ENCODE measurements at places on chromosomes 5 and 9.

DNA sequence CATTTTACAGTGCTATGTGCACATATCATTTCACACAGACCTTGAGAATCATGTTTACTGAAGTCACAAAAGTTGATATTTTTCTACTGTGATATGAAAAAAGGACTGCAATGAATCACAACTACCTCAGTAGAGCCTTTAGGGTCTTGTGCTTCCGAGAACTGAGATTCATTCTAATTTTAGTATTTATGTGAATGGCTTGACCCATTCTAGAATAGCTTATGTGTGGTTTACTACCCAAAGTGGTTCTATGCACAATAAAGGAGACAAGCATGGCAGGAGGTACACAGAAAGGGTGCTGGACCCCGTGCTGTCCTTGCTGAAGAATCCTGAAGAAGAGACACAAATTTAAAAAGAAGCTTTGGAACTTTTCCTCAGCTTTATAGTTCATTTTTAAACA, 28.2 kb downstream of the MEF2C start:
- DNase-seq, result no peak

DNA sequence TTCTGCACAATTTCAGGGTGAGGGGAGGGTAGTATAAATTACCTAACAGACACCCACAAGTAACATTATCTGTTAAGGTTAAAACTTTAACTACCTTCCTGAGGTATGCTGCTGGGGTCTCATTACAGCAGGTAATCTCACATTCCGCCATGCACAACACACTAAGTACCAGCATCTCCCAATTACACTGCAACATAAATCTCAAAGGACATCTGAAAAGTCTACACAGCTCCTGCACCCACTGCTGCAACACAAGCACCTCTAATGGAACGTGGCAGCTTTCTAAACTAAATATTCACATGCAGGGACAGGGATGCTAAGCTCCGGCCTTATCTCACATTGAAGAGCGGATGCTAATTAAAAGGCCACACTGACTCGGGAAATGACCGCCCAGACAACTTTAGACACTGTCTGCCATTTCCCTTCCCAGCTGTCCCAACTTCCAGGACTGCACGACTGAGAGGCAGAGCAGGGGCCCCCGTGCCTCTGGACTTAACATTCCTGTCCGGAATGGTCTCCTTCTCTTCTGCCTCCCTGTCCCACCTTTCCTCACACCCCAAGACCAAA, 45.9 kb downstream of the PSMB7 start:
- DNase-seq, result no peak

DNA sequence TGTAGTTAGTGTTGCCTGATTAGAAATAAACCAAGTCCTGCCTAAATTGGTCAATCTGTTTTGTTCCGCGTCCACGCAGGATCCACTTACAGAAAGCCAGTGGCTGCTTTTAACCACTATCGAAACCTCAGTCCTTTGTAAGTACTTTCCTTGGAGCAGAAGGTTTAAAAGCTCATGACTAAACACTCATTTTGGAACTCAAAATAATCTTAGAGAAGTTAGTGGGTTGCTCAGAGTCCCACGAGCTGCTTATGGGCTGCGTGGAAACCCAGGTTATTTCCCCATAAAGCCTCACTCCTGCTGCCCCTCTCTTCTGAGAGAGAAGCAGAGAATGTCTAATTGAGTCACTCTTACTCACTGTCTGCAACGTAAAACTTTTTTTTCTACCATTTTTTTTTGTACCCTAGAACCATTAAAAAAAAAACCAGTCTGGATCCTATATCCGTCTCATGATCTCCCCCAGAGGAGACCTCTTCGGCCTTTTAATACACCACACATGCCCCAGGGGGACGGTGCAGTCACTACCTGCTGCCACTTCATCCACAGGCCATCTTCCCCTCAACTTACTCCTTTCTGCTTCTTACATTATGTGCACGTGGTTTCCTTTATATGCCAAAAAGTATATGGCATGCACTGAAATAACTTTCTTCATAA, 7.6 kb downstream of the BASP1 start:
- no peak for DNase-seq

DNA sequence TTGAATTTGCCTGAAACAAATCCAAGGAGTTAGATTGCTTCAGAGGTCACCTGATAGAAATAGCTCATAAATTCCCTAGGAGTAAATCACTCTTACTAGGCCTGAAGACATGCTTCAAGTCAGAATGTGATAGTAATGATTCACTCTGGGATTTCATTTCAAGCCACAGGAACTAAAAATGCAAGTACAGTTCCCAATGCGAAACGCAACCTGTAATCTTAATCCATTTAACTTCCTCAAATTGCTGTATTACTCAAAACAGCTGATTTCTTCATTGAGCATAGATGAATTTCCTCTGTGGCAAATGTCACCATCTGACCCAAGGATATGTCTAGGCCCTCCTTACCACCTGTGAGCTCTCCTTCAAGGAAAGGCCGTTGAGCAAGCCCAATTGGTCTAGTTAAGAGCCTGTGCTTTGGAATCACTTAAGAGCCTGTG, 32.1 kb upstream of the IL6ST start:
- DNase-seq, result no peak

GRCh38 chr9:30630459-30630858, 1754.0 kb upstream of the ACO1 start:
- no peak for DNase-seq

- DNase-seq, result no peak
Observed at GRCh38 chr5:3325201-3325971, 270.2 kb upstream of the IRX1 start.

DNA sequence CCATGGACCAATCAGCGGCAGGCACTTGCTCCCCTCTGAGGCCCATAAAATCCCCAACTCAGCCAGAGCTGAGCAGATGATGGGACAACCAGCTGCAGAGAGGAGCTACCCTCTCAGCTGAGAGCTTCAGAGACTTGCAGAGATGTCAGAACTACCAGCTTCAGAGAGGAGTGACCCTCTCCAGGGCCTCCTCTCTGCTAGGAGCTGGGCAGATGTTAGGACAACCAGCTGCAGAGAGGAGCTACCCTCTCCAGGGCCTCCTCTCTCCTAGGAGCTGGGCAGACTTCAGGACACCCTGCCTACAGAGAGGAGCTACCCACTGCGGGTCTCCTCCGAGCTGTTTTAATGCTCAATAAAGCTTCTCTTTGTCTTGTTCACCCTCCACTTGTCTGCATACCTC, 3.0 kb upstream of the AUH start:
- no peak for DNase-seq

DNA sequence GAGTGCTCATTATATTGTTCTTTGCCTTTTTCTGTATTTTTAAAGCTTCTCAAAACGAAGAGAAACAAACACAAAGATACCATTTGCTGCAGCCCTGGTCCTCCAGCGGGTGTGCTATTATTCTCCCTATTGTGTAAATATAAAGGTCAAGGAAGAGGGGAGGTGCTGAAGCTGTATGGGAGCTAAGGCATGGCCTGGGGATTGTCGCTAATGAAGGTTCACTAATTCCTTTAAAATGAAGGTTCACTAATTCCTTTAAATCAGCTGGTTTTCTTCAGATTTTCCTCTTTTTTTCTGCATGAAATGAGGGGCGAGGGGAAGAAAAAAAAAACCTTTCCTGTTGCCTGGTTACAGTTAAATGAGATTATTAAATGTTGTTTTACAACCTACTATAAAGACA, 74.5 kb upstream of the MAP1B start:
- no peak for DNase-seq

GRCh38 chr9:2745560-2746380, 28.5 kb downstream of the KCNV2 start:
- no peak for DNase-seq

DNA sequence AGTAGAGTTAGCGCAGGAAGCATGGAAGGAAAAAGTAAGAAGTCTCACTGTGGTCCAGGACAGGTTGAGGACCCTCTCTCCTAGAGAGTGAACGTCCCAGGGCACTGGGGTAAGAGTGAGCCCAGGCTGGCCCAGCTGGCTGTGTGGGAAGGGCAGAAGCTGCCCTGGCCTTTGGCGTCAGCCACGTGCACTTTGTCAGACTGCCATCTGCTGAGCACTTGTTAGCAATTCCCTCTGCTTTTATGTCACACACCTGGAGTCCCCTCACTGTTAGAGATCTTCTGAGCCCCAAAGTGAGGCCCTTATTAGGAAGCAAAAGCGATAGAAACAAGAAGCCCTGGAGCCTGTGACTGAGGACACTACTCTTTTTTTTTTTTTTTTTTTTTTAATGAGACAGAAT, 79.1 kb downstream of the UGCG start:
- DNase-seq, result no peak

DNA sequence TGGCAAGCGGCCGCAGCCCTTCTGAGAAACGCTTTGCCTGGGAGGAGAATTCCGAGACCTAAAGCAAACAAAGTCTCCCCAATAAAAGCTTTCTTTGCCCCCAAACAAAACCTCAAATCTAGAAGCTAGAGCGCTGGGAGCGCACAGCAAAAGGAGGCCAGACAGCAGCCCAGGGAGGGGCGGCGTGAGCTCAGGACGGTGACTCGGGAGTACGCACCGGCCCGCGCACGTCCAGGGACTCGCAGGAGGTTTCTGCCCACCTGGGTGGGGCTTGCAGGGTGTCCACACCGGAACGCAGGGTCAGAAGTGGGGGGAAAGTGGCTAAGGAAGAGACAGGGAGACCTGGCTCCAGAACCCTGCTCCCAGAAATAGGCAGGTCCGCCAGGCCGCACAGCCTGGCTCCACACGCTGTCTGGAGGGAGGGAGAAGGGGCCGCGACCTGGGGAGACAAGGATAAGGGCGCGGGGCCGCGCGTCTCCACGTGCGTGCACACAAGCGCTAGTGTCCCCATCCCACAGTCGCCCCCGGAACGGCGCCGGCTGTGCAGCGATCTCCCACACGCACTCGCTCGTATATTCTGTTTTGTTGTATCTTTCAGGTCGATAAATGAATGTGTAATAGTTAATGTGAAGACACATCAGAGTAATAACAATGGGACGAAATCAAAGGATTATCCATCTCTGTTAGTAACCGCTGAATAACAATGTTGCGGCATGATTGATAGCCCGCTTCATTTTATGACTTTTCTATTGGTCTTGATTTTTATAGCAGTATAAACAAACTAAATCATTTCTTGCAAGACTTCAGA, 2.3 kb upstream of the OTP start:
- DNase-seq, result no peak

GRCh38 chr5:71877511-71877910, 158.4 kb downstream of the CARTPT start:
- DNase-seq, result no peak

DNA sequence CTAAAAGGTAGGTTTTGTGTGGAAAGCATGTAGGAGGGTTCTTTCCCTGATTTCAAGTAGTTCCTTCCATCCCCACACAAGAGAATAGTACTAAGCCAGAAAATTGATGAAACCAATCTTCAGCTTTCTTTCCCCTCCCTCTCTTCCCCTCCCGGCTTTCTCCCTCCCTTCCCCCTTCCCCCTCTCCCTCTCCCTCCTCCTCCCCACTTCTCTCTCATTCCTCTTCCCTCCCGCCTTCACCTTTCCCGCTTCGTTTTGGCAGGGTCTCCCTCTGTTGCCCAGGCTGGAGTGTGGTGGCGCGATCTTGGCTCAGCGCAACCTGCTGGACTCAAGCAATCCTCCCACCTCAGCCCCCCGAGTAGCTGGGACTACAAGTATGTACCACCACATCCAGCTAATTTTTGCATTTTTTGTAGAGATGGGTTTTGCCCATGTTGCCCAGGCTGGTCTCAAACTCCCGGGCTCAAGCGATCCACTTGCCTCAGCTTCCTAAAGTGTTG, 85.8 kb downstream of the ZCCHC7 start:
- no peak for DNase-seq

GRCh38 chr5:4246447-4246846, 650.8 kb downstream of the IRX1 start:
- DNase-seq, result no peak

DNA sequence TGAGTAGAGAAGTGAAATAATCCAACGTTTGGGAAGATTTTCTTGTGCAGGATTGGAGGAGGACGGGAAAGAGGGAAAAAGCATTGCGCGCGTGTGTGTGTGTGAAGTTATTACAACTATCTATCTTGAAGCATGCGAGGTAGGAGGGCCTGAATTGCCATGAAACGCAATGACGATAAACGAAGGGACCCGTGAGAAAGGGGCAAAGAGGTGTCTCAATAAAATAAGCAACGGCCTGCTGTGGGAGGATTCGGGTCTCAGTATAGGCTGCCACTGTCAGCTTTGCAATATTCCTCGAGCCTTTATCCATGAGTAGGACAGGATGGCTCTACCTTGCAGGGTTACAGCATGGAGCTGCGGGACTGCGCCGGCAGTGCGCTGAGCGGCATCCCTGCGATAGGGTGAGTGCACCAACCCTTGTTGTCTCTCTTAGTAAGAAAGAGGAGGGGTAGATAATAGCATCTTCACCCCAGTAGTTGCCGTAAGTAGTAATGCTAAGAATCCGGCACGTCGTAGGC, 631 bp upstream of the RCL1 start:
- DNase-seq, result no peak

GRCh38 chr9:97876061-97876460, 23.0 kb downstream of the FOXE1 start:
- DNase-seq, result no peak

DNA sequence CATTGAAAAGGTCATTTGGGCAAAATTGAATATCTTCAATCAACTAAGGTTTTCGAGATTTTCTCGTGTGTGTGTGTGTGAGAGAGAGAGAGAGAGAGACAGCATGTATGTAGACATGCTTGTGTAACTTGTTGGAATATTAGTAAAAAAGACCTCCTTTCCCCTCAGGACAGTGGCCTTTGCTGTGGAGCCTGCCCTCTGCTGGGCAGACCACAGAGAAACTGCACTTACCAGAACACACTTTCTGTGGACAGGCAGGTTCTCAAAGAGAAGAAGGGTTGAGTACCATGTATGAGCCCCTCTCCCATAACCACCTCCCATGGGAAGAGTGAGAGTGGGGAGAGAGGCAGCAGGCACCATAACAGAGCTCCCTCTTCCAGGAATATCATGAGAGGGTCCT, 45.6 kb downstream of the CFAP90 start:
- DNase-seq, result no peak

All from stimulated activated CD8-positive, alpha-beta memory T cell treated with anti-CD3 and anti-CD28 coated beads, Interleukin-4, amount 100 ng/mL, for 24 hours (primary cell).